ENCODE measurements at places on chromosomes 1 and 21.

- no peak overlapping the region for H3K4me3 ChIP-seq
- no peak overlapping the region for H3K27ac ChIP-seq
- no peaks in the 10 kb centered on the region for H3K27me3 ChIP-seq
- no peaks in the 10 kb centered on the region for H3K4me1 ChIP-seq
- no peak for DNase-seq
Observed at GRCh38 chr21:15870819-15871218, 141.0 kb downstream of the USP25 start.

DNA sequence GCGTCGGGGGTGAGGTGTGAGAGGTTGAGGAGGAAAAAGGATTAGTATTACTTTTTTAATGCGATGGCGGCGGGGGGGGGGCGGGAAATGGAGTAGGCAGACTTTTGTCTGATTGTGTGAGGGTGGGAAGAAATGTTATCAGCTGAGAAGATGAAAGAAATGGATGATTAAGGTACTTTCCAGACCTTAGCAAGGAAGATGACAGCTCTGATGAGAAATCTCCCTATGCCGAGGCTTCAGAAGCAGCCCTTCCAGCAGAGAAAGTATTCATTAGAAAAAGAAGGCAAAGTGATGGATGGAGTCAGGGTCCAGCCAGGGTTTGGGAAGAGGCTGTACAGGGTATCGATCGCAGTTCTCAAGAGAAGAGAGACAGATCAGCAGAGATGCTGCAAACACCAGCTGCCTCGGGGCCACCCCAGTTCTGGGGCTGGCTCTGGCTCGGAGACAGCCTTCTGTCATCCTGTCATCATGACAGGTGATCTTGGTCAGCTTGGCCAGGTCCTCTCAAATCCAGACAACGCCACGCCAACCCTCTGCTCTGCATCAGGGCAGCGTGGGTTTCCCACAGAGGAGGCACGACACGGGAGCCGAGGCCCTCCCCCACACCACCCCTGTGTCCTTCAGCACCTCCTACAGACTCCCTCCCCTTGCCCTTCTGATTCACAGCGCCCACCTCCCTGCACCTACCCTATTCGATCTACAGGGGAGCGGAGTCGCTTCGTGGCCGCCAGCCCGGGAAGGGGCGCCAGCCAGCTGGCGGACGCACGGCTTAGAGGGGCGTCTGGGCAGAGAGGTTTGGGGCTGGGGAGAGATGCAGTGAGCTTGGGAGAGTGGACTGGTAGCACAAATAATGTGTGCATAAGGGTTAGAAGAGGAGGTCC, 674 bp upstream of the ATXN7L2 start:
- peaks cover 8% of the 10 kb centered on the region for H3K36me3 ChIP-seq
- peak overlapping the region; percentile 91 for H3K4me3 ChIP-seq
- H3K27ac ChIP-seq: no peak overlapping the region

- no peaks in the 10 kb centered on the region for H3K4me1 ChIP-seq
- no peak overlapping the region for H3K4me3 ChIP-seq
- H3K27me3 ChIP-seq: no peaks in the 10 kb centered on the region
- H3K27ac ChIP-seq: no peak overlapping the region
- no peak for DNase-seq
Observed at GRCh38 chr1:203954788-203955552, 93.6 kb downstream of the SNRPE start.

GRCh38 chr1:195569934-195570333, 1038.3 kb downstream of the KCNT2 start:
- no peak overlapping the region for H3K27ac ChIP-seq
- no peaks in the 10 kb centered on the region for H3K36me3 ChIP-seq
- no peaks in the 10 kb centered on the region for H3K4me1 ChIP-seq
- no peaks in the 10 kb centered on the region for H3K27me3 ChIP-seq

DNA sequence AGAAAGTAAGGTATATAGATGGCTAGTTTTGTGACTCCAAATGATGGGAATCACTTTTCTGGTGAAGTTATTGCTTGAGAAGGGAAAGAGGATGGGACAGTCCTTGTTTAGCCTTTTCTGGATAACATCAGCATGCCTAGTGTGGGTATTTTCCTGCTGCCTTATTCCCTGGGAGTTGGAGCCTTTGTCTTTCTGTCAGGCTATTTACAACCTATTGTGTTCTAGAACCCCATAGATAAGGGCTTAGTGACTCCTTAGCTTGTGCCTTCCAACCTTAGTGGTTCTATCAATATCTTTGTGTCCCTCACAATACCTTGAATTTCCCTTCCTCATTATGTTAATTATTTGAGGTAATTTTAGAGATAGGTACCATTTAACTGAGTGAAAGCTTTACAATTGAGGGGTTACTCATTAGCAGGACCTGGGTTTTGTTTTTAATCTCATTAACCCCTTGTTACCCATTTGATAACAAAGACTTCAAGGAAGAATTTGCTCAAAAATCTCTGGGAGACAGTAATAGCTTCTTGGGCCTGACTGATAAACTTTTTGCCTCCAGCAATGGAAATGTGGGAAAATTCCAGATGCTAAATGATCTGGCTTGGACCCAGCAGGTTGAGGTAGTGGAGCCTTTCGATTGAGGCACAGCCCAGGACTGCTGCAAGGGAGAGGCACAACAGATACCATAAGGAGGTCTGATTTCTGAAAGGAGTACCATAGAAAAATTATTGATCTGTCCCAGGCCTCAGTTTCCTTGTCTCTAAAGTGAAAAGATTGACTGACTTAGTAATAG, 49.0 kb downstream of the CACHD1 start:
- H3K36me3 ChIP-seq: peaks cover 2% of the 10 kb centered on the region
- H3K27me3 ChIP-seq: no peaks in the 10 kb centered on the region
- H3K4me3 ChIP-seq: no peak overlapping the region
- H3K4me1 ChIP-seq: peaks cover 29% of the 10 kb centered on the region
- no peak overlapping the region for H3K27ac ChIP-seq

GRCh38 chr1:6867729-6868659, 82.7 kb downstream of the CAMTA1 start:
- no peak for DNase-seq
- no peak overlapping the region for H3K27ac ChIP-seq
- H3K4me1 ChIP-seq: peaks cover 8% of the 10 kb centered on the region
- H3K27me3 ChIP-seq: no peaks in the 10 kb centered on the region

DNA sequence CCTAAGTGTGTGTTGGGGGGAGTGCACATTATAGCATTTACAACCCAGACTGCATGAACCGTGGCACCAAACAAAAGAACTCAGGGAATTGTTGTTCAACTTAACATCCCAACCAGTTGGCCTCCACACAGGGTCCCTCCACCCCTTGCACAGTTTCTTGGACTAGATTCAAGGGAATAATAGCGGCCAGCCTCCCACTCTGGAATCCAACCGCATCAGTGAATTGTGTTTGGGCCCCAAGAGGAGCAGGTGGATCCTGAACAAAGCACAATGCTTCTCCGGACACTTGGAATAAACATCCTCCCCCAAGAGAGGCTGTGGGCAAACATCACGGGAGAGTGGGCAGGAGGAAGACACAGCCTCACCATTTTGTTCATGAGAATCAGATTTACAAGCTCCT, 18.2 kb downstream of the CD34 start:
- no peaks in the 10 kb centered on the region for H3K27me3 ChIP-seq
- H3K27ac ChIP-seq: no peak overlapping the region
- no peak overlapping the region for H3K4me3 ChIP-seq
- no peak for DNase-seq
- H3K36me3 ChIP-seq: no peaks in the 10 kb centered on the region
